ENCODE measurements at places on chromosomes 2 and 18.

GRCh38 chr2:121695171-121695451, 41.6 kb downstream of the NIFK start:
- no peak for DNase-seq

GRCh38 chr2:172930871-172931255, 144.8 kb upstream of the MAP3K20 start:
- DNase-seq, result no peak

DNA sequence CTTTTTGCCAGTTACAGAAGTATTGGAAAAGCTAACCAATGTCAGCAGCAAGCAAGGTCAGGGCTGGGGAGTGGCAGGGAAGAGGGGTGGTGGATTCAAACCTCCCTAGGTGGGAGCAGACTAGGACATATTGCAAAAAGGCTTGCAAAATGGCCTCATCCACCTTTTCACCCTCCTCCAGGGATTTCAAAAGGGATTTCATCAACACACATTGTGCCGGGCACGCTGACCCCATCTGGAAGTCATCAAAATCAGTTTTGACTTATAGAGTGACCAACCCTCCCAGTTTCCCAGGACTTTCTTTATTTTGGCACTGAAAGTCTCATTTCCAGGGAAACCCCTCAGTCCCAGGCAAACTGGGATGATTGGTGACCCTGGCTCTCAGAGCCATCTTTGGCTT, 94.7 kb downstream of the BIN1 start:
- DNase-seq, result no peak

DNA sequence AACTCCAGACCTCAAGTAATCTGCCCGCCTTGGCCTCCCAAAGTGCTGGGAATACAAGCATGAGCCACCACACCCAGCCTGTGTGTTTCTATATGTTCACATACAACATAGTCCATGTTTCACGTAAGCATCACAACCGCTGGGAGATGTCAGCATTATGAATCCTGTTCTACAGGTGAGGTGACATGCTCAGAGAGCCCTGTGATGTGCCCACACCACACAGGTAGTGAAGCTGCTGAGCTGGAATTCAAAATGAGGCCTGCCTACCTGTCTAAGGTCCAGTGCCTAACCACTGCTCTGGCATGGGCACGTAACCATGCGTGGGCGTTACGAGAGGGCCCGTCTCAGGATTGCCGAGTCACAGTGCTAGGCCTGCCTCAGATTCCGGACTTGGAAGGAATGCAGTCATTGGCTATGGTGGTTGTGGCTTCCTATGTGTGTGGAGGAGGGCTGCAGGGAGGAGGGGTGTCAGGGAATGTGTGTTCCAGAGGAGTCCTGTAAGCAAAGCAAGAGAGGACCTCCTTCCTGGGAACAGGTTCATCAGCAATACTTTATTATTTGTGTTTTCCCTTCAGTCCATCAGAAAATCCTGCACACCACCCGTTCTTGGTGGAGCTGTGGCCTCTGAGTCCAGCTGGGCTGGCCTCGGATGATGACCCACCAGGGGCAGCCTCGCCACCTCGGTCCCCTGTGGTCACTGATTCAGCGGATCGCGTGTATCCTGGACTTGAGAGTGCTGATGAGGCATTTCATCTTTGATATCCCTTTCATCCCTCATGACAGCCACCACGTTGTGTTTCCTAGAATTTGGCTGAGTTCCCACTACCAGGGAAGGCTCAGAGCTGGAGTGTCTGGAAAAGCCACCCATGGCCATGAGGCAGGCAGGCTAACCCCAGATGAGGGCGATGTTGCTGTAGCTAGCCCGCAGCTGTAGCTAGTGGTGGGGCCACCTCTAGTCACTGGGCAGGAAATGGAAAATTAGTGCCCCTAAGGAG, 31.1 kb downstream of the HK2 start:
- no peak for DNase-seq

- DNase-seq, result no peak
Observed at GRCh38 chr2:179377296-179377695, 112.7 kb upstream of the SESTD1 start.
